ENCODE measurements at places on chromosomes 2 and 18.

DNA sequence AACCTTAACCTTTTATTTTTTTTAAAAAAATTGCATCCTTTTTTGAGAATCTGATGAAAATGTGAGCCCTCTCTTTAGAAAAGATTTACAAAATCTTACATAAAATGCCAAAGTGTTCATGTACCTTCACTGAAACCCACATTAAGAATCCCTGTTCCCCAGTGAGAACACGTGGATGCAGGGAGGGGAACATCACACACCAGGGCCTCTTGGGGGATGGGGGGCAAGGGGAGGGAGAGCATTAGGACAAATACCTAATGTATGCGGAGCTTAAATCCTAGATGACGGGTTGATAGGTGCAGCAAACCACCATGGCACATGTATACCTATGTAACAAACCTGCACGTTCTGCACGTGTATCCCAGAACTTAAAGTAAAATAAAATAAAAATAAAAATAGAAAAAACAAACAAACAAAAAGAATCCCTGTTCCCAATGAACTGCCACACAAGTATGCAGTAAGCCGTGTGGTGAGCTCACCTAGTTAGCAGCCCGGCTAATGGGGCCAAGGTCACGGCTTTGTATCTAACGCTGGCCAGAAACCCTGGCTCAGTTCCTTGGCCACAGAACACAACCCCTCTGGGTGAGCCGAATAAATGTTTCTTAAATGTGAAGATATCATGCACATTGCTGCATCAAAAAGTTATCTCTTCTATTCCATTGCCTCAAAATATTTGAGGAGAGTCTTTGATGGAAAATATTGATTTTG lies 41.4 kb downstream of the CHST9 start:
- no peak for DNase-seq

GRCh38 chr2:36362291-36362690 lies 6.7 kb downstream of the CRIM1 start:
- no peak for DNase-seq

DNA sequence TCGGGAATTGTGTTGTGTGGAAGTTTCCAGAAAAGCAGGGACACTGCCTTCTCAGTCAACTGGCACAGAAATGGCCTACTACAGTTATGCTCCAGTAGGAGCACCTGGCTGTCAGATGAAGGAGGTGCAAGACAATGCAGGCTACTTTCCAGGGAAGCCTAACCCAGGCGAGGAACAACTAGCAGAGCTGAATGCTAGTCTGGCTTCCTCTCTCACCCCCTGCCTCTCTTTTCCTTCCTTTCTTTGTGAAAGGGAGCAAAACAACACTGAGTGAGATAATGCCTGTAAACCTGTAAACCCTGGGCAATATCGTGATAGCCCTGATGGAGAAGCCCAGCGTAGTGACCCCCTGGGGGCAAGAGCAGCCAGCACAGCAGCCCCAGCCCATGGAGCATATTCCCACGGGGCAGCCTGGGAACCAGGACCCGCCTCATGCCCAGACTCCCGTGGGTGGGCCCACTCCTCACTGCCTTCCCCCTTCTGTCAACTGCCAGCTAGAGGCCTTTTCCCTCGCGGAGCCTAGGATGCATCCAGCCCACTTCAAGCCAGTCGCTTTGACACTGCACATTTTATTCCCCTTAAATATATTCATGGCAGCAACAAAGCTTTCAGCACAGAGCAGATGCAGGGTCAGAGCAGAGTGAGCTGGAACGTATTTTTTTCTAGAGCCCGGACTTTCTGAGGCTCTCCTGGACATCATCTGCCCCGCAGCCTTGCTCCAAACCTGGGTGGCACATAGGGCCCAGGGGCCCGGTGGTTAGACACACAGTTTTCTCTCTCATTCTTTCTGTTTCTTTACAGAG lies 77.0 kb downstream of the PDCL3 start:
- DNase-seq = no peak

- no peak for DNase-seq
Measured at GRCh38 chr2:23782646-23783045, 144.3 kb downstream of the ATAD2B start.

Data from stimulated activated CD8-positive, alpha-beta memory T cell treated with anti-CD3 and anti-CD28 coated beads, Interleukin-2, amount 100 ng/mL, for 1 hour (primary cell).